CD4-positive, alpha-beta T cell treated with Interferon alpha-2 for 1 hour (primary cell): ENCODE measurements at places on chromosomes 16 and 17.

DNA sequence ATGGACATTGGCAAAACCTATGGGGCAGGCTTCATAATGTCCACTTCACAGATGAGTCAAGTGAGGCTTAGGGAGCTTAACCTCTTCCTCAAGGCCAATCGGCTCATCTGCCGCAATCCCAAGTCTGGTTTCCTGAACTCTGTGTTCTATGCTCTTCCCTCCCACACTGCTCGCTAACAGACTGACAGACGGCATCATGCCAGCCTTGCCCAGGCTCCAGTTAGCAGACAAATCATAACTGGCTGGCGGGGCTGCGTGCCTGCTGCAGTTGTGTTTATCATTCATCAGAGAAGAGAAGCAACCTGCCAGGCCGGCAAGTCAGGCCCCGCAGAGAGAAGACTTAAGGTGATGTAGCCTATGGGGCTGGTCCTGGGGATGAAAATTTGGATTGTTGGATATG is 216.2 kb upstream of the ASIC2 start:
- DNase-seq, result no peak

DNA sequence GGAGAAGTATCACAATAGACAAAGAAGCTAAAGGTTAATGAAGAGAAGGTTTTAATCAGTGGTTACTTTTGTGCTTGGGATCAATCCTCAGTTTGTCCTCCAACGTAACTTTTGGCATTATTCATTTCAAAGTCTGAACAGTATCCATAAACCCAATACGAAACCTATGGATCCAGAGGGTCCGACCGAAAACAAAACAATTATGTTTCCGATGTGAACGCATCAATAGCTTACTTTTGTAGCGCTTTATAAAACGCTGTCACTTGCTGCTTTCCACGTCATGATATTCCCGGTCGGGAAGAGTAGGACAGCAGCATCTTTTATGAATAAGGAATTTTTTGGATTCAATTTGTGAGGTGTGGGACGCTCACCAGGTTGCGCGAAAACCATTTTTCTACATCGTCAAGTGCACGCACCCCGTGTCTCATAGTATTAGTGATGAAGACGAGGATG is 383.8 kb downstream of the ZFHX3 start:
- no peak for DNase-seq

DNA sequence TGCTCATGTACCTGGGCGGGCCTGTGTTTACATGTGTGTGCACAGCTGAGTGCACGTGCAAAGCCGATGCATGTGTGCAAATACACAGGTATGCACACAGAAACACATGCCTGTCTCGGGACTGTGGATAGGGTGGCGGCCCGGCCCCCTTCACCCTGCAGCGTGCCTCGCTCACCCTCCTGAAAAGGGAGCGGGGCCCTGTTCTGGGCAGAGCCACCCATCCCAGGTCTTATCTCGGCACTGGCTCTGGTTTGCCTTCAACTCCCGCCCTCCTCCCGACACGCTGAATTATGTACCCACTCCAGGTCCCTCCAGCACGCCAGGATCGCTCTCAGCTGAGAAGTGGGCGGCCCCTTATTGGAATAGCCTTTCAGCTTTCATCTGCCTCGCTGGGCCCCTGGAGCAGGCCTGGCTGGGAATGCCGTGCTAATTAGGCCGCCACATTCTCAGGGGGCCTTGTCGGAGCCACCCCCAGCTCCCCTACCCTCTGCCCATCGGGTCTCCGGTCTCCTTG is 77.8 kb downstream of the RTN4RL1 start:
- no peak for DNase-seq

DNA sequence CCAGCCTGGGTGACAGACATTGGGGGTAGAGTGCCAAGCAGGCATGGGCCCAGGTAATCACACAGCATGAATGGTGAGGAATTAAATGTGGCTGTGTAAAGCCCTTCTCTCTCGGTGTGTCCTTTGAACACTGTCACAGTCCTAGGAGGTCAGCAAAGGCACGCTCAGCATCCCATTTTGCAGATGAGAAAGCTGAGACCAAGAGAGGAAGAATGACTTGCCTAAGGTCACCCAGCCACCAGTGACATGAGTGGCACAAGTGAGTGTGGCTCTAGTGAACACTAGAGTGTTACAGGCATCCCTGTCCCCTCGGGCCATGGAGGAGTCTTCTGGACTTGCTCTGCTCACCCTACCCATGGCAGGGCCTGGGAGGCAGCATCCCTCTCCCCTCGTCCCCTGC is 10.7 kb downstream of the CTF1 start:
- DNase-seq, result no peak

GRCh38 chr17:79082311-79083190 is 7.9 kb downstream of the ENGASE start:
- DNase-seq, result peak; percentile 59
